Inflammatory macrophage treated with lipopolysaccharide for 1 hour (primary cell): ENCODE measurements at places on chromosomes 4 and X.
A peak's percentile ranks its signal among the peaks of the same experiment; 100 is the strongest.

- peak; percentile 97 for DNase-seq
Measured at GRCh38 chr4:37603070-37603468, 83.1 kb downstream of the RELL1 start.

GRCh38 chr4:120218981-120219380 is 152.3 kb upstream of the MAD2L1 start:
- no peak for DNase-seq

- DNase-seq: no peak
Measured at GRCh38 chr4:24971192-24971591, 58.4 kb upstream of the CCDC149 start.

- DNase-seq: peak; percentile 57
Measured at GRCh38 chr4:78774417-78774816, 1.7 kb upstream of the BMP2K start.

DNA sequence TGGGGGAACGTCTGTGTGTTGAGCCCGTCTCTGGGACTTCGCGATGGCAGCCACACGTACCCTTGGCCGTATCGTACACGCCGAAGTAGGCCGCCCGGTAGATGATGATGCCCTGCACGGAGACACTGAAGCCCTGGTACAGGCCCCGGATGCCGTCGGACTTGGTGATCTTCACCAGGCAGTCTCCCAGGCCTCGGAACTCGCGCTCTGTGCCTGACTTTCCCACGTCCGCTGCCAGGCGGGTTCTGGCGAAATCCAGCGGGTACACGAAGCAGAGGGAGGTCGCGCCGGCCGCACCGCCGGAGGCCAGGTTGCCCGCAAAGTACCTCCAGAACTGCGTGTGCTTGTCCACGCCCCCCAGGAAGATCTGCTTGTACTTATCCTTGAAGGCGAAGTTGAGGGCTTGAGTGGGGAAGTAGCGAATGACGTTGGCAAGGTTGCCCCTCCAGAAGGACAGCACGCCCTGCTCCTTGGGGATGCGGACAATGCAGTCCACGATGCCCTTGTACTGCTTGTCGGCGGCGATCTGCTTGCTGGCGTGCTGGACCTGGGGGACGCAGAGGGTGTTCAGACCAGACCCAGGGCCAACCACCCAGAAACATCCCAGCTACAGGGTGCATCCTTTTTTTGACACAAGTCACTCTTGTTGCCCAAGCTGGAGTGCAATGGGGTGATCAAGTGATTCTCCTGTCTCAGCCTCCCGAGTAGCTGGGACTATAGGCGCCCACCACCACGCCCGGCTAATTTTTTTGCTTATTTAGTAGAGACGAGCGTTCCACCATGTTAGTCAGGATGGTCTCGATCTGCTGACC is 2.5 kb downstream of the SLC25A6 start:
- DNase-seq: no peak

GRCh38 chrX:9846631-9847030 is 60.4 kb downstream of the SHROOM2 start:
- DNase-seq: no peak

- DNase-seq: peak; percentile 43
Measured at GRCh38 chrX:9376111-9376510, 88.7 kb upstream of the TBL1X start.

GRCh38 chrX:54358424-54359211 is 772 bp upstream of the WNK3 start:
- DNase-seq: no peak

DNA sequence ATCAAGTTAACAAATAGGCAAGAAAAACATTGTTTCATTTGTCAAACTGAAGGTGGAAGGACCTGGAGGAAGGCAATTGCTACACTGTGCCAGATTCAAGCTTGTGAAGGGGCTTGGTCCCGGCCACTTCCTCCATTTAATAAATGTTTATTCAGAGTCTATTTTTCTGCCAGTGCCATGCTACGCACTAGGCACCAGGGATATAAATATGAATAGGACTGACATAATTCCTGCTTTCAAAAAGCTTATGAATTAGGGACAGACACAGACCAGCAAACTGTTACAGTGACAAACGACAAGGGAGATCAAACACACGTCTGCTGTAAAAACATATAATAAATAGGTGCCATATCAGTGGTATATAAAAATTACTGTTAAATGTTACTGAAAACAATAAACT is 571 bp downstream of the TLR6 start:
- peak; percentile 51 for DNase-seq

DNA sequence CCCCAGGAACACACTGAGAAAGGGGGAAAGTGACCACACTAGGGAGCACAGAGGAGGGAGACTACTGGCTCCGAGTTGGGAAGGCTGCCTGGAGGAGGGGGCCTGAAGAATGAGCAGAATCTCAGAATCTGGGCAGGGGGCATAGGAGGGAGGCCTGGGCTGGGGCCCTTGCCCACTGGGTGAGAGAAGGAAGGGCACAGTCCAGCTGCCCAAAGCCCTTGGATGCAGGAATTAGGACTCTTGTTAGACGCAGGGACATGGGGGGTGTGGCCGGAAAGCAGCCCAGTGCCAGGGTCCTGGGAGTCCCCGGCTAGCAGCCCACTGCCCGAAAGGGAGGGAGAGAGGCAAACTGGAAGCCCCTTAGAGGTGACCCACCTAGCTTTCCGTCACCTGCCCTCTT is 1.9 kb upstream of the DUSP9 start:
- no peak for DNase-seq

DNA sequence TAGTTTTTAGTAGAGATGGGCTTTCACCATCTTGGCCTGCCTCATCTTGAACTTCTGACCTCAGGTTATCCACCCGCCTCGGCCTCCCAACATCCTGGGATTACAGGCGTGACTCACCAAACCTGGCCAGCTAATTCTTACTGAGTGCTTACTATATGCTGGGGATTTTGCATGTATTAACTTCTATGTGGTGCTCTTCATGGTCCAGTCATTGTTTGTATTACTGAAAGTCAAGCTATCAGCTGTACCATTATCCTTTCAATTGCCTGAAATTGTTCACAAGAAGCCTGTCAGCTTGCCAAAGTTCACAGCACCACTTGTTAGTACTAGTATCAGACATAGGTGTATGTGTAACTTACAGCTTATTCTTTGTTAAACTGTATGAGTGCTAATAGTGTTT is 1272.1 kb downstream of the ARAP2 start:
- no peak for DNase-seq

DNA sequence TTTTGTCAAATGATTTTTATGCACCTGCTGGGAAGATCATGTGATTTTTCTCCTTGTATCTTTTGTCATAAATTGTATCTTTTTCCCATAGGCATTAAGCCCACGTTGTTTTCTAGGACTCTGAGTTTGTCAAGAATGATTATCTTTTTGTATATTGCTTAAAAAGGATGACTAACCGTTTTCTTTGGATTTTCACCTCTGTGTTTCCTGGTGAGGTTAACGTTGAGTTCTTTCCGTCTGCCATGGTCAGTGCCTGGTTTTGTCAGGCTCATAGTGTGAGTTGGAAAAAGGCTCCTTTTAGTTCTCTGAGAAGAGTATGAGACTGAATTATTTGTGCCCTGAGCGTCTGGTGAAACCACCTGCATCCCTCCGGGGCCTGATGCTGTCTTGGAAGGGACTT is 21.9 kb downstream of the PCGF3 start:
- DNase-seq: no peak

DNA sequence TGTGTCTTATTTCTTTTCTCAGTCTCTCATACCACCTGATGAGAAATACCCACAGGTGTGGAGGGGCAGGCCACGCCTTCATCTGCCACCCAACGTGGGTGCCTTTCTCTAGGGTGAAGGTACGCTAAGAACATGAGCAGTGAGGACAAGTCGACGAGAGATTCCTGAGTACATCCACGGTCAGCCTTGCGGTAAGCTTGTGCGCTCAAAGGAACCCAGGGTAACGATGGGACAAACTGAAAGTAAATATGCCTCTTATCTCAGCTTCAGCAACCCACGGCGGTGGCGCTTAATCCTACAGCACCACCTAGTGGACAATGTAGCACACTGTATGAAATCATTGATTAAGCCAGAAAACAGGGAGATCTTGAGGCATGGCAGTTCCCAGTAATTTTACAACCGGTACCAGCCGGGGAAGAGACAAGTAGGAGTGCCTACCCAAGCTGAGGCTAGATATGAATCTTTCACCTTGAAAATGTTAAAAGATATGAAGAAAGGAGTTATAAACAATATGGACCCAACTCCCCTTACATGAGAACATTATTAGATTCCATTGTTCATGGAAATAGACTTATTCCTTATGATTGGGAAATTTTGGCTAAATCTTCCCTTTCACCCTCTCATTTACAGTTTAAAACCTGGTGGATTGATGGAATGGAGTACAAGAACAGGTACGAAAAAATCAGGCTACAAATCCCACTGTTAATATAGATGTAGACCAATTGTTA is 63.0 kb downstream of the ZNF732 start:
- peak; percentile 72 for DNase-seq

GRCh38 chrX:39176105-39176504 is 374.8 kb downstream of the MID1IP1 start:
- no peak for DNase-seq

GRCh38 chr4:97987019-97987648 is 156.1 kb downstream of the STPG2 start:
- DNase-seq: no peak

- DNase-seq: no peak
Measured at GRCh38 chrX:36035550-36035949, 116.0 kb downstream of the CFAP47 start.

DNA sequence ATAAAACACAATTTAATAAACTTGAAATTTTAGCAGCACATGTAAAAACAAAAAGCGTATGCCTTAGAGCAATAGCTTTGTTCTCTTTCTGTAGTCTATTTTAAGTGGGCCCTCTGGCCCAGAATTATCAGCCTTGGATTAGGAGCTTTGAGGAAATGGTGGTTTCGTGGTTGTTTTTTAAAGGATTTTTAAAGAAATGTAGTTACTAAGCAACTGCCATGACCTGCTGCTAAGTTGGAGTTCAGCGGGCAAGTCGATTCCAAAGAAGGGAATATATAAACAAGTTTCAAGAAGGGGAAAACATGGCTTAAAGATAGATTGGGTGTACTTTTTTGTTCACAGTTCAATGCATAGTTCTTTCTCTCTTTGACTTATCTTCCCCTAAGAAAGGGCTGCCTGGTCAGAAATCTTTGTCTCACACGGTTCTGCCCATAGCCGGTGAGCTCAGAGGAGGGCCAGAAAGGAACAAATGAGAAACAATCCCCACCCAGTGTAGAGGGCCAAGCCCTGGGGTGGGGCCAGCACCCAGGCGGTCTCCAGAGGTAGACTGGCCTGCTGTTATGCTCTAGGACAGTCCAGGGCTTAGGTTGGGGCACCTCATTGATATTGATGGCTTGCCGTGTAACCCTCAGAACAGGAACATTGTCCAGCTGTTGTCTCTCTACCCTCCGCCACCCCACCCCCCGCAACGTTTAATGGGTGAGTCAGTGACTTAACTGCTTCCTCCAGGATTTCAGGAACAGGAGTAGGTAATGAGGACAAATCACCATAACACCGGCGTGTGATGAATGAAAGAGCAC is 32.5 kb downstream of the DLG3 start:
- no peak for DNase-seq

GRCh38 chrX:20029728-20030127 is 38.9 kb upstream of the BCLAF3 start:
- no peak for DNase-seq
